ENCODE measurements at places on chromosomes 16 and 17. TPM values are rescaled to one million over a fixed set of nuclear protein-coding genes. Genes with fewer than 3 reads are reported as not detected.

- no peak overlapping the region for H3K4me3 ChIP-seq
- peaks cover 4% of the 10 kb centered on the region for H3K36me3 ChIP-seq
- peaks cover 17% of the 10 kb centered on the region for H3K4me1 ChIP-seq
- DNase-seq, result no peak
- H3K27me3 ChIP-seq, result peaks cover 14% of the 10 kb centered on the region
- no peak overlapping the region for H3K27ac ChIP-seq
Observed at GRCh38 chr16:31335431-31335830, 19.5 kb upstream of the ITGAX start.

DNA sequence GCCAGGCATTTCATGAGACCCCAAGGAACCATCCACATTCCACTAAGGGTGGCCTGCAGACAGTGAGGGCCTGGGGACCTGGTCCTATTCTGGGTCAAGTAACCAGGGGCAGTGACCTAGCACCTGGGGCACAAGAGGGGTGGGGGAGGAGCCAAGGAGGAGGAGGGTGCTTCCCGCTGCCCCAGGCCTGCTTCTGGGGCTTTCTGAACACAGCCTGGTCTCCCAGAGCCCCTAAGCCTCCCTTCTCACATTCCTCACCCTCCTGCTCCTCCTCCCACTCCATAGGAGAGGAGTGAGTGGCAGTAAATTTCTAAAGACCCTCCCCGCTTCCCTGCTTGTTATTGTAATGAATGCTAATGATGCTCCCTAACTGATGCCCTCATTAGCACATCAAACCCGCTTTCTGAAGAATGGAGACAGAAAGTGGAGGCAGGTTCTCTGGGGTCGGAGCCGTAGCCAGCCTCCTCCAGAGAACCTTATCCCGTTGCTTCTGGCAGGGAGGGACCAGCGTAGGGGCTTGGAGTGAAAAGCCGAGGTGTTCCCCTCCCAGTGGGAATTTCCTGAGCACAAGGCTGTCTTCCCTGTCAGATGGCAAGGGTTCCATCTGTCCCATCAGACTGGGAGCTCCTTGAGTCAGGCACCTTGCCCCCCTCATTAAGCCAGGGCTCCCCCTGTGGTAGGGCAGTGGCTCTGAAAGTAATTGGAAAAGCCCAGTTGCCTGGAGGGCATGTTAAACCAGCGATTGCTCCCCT is 3.7 kb upstream of the SRCIN1 start:
- no peaks in the 10 kb centered on the region for H3K36me3 ChIP-seq
- H3K4me3 ChIP-seq, result no peak overlapping the region
- H3K4me1 ChIP-seq, result peaks cover 10% of the 10 kb centered on the region
- no peak for DNase-seq

GRCh38 chr16:50202926-50203624 is 50.0 kb downstream of the TENT4B start:
- peak overlapping the region; percentile 85 for H3K27ac ChIP-seq
- DNase-seq, result no peak
- H3K4me3 ChIP-seq, result peak overlapping the region; percentile 16
- no peaks in the 10 kb centered on the region for H3K36me3 ChIP-seq

GRCh38 chr16:31472709-31473203 is 804 bp downstream of the TGFB1I1 start:
- peak overlapping the region; percentile 85 for H3K4me3 ChIP-seq
- peaks cover 22% of the 10 kb centered on the region for H3K4me1 ChIP-seq
- H3K27me3 ChIP-seq, result peaks cover 49% of the 10 kb centered on the region
- no peak overlapping the region for H3K27ac ChIP-seq
- DNase-seq, result peak; percentile 59

RAB26 gene
- 0.82 TPM for total RNA-seq

ABI3 gene
- total RNA-seq, result 32.4 TPM

TMC8 gene
- 124 TPM for total RNA-seq

GRCh38 chr16:726438-727290 is at the start of the genes CCDC78 and HAGHL:
Gene CCDC78, minus strand, starts transcription at chr16:726443. Its CDS starts 76 bp downstream, at chr16:726367.
Gene HAGHL, plus strand, starts transcription at chr16:727106. Its CDS starts 404 bp downstream, at chr16:727510.
- no peaks in the 10 kb centered on the region for H3K27me3 ChIP-seq
- peak within 1 kb of the TSS; percentile 82 for H3K4me3 ChIP-seq
- H3K27ac ChIP-seq, result no peak within 1 kb of the TSS
- peaks cover 6% of the 10 kb centered on the region for H3K4me1 ChIP-seq
- DNase-seq, result peak; percentile 71
- no peaks in the 10 kb centered on the region for H3K36me3 ChIP-seq

- peaks cover 31% of the 10 kb centered on the region for H3K27me3 ChIP-seq
- H3K27ac ChIP-seq, result peak overlapping the region; percentile 8
- H3K4me3 ChIP-seq, result peak overlapping the region; percentile 40
Observed at GRCh38 chr16:82700541-82701235, 73.9 kb downstream of the CDH13 start.

- H3K36me3 ChIP-seq, result no peaks in the 10 kb centered on the region
- H3K4me1 ChIP-seq, result peaks cover 8% of the 10 kb centered on the region
- DNase-seq, result no peak
- H3K27ac ChIP-seq, result no peak overlapping the region
- no peaks in the 10 kb centered on the region for H3K27me3 ChIP-seq
Observed at GRCh38 chr17:73188011-73188410, 4.8 kb upstream of the COG1 start.

ACSM5 gene
- total RNA-seq, result not detected

- DNase-seq, result no peak
- H3K4me3 ChIP-seq, result no peak overlapping the region
- no peaks in the 10 kb centered on the region for H3K36me3 ChIP-seq
- H3K27ac ChIP-seq, result no peak overlapping the region
Observed at GRCh38 chr16:28606291-28607115, 3.3 kb downstream of the SULT1A1 start.

NPIPA8 gene
- total RNA-seq, result not detected

All from activated T-cell treated with anti-CD3 and anti-CD28 coated beads, Interleukin-2, amount 50 U/mL, for 72 hours (primary cell).